HT1080 (cell line): ENCODE measurements at places on chromosomes 13 and 19. TPM values are rescaled to one million over a fixed set of nuclear protein-coding genes. Genes with fewer than 3 reads are reported as not detected.
A peak's percentile ranks its signal among the peaks of the same experiment; 100 is the strongest.

The MYBPC2 gene
- total RNA-seq, result 0.07 TPM in 1 of 2 replicates, not detected in the other

The PRX gene
- not detected in 2 replicates for total RNA-seq

The ZMYM5 gene
- 4.8 and 5.4 TPM in 2 replicates for total RNA-seq

The FCER2 gene
- total RNA-seq, result not detected in 2 replicates

GRCh38 chr19:18401580-18402112 lies 4.2 kb upstream of the LRRC25 start:
- peak; percentile 56 for DNase-seq

DNA sequence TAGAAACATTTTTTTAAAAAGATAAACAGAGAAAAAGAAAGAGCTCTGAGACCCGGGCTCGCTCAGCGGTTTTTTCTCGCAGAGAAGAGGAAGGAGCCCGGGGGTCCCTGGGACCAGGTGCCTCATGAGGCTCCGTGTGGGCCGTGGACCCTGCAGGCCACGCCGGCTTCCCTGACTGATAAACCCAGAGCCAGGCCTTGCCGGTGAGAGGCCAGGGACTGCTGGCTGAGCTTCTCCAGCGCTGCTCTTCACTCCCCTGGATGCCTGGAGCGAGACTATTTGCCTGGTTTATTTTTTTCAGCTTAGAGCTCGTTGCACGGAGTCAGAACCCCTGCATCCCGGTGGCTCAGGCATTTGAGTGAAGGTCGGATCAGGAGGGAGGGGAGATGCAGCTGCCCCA lies 53.4 kb upstream of the F7 start:
- DNase-seq, result no peak

- DNase-seq, result no peak
These were observed 153.9 kb downstream of the KDM4B start for GRCh38 chr19:5122671-5123409.

GRCh38 chr19:31641591-31641990 lies 292.4 kb upstream of the TSHZ3 start:
- peak; percentile 3 for DNase-seq

- DNase-seq, result no peak
These were observed 379.0 kb downstream of the OXGR1 start for GRCh38 chr13:96615252-96615651.

GRCh38 chr19:3196933-3197205 lies 11.1 kb downstream of the NCLN start:
- no peak for DNase-seq

- no peak for DNase-seq
These were observed 188.8 kb downstream of the POSTN start for GRCh38 chr13:37409756-37410155.

- DNase-seq, result no peak
These were observed 7.9 kb upstream of the F10 start for GRCh38 chr13:113114511-113115362.

GRCh38 chr19:2803486-2804155 lies 16.0 kb upstream of the ZNF554 start:
- DNase-seq, result no peak

DNA sequence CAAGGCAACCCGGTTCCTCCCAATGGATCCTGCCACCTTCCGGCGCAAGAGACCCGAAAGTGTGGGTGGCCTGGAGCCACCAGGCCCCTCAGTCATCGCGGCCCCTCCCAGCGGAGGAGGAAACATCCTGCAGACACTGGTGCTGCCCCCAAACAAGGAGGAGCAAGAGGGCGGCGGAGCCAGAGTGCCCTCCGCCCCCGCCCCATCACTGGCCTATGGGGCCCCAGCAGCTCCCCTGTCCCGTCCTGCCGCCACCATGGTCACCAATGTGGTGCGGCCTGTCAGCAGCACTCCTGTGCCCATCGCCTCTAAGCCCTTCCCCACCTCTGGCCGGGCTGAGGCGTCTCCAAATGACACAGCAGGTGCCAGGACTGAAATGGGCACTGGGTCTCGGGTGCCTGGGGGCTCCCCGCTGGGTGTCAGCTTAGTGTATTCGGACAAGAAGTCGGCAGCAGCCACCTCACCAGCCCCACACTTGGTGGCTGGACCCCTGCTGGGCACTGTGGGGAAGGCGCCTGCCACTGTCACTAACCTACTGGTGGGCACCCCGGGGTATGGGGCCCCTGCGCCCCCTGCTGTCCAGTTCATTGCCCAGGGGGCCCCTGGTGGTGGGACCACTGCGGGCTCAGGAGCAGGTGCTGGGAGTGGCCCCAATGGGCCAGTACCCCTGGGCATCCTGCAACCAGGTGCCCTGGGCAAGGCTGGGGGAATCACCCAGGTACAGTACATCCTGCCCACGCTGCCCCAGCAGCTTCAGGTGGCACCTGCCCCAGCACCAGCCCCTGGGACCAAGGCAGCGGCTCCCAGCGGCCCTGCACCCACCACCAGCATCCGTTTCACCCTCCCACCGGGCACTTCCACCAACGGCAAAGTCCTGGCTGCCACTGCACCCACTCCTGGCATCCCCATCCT lies 11.2 kb upstream of the PRR19 start:
- peak; percentile 44 for DNase-seq
